ENCODE measurements at places on chromosomes 13 and 19.
A peak's percentile ranks its signal among the peaks of the same experiment; 100 is the strongest.

DNA sequence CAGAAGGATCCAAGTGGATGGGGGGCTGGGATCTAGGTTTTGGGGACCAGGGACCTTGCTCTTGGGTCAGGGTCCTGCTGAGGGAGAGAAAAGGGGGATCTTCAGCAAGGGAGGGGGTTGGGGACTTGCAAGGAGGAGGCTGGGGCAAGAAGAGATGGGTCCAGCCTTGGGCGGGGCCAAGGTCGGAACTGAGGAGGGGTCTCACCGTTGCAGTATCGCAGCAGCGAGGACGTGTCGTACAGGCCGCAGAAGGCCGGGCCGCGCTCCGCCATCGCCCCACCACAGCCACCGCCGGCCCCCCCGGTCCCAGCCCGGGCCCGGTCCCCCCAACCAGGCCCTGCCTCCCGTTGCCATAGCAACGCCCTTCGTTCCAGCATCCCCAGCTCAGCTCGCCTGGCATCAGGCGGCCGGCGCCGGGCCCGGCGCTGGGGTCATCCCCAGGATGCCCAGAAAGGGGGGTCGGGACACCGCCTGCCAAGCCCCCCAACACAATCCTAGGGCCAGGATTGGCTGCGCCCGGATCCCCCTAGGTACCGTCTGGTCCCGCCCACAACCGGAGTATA lies 6.0 kb upstream of the EML2 start:
- no peak for DNase-seq

DNA sequence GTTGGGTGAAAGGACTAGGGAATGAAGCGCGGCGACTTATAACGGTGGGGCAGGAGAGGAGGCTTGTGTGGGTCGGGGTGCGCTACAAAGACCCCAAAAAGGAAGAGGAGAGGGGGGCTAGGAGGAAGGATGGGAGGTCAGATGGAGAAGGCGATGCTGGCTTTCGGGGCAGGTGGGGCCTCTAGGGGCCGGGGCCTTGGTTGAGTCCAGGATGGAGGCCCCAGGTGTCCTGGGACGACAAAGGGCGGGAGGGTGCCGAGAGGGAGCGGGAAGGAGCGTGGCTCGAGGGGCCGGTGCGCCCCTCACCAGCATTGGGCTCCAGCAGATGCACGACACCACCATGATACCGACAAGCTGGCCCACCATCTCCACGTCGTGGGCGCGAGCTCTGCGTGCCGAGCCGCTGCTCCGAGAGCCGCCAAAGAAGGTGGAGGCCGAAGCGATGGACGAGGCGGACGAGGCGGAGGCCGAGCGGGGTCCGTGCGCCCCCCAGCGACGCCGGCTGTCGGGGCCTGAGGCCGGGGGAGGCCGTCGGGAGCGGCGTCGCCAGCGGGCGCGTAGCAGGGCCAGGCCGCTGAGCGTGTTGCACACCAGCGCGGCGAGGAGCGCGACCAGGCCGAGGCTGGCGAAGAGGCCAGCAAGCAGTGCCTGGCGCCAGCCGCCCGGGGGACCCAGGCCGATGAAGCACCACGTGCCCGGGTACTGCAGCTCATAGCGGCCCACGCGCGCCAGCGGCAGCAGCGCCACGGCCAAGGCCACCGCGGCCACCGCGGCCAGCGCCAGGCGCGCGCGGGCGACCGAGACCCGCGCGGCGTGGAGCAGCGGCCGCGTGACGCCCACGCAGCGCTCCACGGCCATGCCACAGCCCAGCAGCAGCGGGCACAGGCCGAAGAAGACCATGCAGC lies 1.8 kb downstream of the PTGER1 start:
- DNase-seq: no peak

DNA sequence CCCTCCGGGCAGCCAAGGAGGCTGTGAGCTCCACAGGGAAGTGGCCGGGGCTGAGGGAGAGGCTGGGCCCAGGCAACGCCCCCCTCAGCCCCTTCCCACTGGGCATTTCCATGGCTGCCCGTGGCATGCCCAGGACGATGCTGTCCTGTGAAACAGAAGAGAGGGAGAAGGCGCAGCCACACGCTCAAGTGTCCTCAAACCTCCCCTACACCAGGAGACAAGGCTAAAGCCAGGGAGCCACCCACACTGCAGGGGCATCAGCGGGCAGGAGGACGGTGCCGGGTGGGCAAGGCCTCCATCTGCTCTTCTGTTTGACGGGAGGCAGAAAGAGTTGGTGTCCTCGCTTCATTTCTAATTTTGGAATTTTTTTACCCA lies 14.2 kb upstream of the PROZ start:
- DNase-seq: no peak

DNA sequence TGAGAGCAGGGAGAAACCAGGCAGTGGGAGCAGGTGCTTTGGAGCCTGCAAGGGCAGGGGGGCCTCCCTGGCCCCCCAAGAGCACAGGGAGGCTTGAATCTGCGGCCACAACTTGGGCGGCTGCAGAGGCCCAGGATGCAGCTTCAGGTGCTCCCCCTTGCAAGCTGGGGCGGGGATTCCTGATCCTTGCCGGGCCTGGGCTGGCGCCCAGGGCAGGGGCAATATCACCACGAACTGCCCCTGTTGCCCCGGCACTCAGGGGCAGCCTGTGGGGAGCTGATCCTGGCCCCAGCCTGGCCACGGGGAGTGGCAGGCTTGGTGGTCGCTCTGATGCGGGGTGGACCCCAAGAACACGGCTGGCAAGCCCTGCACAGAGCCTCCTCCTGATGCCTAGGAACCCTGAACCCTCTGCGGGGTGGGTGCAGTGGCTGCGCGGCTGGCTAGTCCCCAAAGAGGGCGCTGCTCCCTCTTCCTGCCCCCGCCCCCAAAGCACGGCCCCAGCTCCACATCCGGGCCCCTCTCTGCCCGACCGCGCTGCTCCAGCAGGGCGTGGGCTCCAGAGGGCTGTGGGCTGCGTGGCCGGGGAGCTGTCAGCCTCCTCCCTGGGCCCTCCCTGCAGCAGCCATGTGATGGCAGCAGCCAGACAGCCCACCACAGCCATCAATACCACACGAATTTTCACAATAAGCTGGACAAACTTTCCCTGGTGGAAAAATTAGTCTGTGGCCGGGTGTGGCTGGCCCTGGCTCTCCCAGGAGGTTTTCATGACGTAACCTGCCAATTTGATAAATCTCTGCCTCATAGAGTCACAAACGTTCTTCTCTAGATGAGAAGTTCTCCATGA lies 21.0 kb downstream of the TNFSF9 start:
- peak; percentile 1 for DNase-seq

GRCh38 chr19:6298413-6298812 lies 18.6 kb upstream of the MLLT1 start:
- no peak for DNase-seq

DNA sequence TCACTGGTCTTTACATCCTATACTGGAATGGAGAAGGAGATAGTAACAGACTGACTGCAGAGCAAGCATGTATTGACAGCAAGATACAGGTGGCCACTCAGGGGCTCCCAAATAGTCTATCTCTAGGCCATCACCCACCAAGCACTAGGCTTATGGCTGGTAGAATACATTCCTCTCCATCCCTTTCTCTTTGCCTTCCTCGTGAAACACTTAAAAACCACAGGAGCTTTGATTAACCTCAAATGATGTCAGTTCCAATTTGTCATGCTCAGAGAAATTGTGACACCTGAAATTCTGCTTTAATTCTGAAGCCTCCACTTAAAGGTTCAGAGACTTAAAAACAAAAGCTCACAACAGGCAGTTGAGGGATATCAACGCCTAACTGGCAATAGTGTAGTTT lies 17.2 kb downstream of the ENOX1 start:
- DNase-seq: no peak

DNA sequence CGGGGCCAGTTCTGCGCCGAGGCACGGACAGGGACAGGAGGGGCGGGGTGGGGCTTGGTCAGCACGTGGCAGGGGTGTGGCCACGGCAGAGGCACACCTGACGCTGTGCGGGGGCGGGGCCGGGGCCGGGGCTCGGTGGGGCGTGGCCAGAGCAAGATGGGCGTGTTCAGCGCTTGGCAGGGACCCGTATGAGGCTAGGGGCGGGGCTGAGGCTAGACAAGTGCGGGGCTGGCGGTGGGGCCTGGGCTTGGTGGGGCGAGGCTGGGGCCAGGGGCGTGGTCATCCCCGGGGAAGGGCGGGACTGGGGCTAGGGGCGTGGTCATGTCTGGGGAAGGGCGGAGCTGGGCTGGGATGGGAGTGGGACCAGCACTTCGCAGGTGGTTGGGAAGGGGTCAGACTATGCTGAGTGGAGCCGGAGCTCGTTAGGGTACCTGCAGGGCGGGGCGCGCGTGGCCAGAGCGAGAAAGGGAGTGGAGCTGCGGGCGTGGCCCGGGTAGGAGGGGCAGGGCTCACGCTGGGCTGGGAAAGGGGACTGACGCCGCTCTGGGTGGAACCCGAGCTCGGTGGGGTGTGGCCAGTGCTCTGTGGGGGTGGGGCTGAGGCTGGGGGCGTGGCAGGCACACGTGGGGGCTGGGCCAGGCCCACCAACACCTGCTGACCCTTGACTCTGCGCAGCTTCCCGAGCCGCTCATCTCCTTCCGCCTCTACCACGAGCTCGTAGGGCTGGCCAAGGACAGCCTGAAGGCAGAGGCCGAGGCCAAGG lies 12.8 kb downstream of the POLR2E start:
- DNase-seq: no peak

DNA sequence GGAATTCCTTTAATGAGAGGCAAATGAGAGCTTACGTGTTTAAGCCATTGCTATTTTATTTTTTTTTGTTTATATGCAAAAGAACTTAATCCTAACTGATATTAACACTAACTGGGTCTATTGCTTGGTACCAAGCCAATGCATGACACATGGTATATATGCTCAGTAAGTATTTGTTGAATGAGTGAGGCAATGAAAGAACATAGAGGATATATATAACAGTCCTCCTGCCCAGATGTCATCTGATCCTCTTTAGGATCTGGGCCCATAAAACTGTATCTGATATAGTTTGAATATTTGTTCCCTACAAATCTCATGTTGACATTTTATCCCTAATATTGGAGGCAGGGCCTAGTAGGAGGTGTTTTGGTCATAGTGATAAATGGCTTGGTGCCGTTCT lies 13.0 kb upstream of the ALOX5AP start:
- DNase-seq: no peak

- no peak for DNase-seq
Observed at GRCh38 chr13:30847650-30848307, 58.3 kb upstream of the MEDAG start.

DNA sequence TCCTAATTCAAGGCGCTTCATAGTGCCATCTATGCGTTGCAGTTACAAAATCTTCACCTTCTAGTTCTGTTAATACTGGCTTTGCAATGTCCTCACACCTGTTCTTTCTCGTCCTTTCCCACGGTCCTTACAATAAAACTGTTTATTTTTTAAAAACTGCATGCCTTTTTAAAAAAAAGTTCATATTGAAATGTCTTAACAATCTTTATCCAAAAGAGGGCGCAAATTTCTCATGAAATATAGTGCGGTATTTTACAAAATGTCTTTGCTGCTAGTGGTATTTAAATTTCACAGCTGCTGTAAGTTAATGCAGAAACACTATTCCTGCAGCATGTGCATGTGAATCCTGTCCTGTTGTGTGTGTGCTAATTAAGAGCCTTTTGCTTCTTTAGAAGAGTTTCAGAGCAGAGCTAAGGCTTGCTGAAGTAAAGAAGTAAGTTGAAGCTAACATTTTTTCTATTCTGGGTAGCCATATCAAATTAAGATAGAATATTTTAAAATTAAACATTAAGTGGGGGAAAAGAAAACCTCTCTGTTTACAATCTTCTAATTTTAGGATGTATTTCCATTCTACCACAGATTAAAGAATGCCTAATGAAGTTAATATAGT lies 15.8 kb upstream of the CLDN10 start:
- no peak for DNase-seq

GRCh38 chr19:13621413-13621812 lies 115.1 kb upstream of the CACNA1A start:
- no peak for DNase-seq

GRCh38 chr19:16085115-16085514 lies 8.8 kb downstream of the TPM4 start:
- no peak for DNase-seq

DNA sequence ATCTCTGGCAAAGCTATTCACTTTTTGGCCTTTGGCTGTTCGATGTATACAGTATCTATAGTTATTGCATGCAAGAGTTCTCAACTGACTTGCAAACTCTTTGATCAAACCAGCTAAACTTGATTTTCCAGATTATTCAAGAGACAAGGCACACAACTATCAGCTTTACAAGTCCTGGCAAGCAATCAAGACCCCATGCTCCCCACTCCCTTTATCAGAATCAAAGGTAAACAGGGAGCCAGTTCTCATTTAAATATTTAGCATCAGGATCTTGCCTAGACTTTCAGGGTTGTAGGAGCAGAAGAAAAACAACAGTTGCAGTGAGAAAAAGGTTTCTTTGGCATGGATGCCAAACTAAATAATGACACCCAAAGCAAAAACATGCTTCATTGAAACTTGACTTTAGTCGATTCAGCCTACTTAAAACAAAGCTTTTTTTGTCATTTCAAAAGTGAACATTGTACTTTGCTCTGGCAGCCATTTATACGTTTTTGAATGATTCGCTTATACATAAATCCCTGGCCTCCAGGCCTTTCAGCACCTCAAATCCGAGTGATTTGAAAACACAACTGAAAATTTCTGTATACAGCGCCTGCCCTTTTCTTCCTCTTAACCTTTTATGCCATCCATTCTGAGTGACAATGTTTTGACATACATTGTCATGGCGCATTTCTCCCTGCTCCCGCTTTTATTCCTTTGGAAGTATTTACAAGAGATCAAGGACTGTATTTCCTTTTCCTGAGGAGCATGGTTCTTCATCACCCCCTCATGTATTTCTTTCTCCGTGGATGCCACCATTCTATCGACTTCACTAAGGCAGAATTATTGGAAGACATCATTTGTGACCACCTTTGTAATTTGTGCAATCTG lies 340.8 kb downstream of the KLF5 start:
- no peak for DNase-seq

DNA sequence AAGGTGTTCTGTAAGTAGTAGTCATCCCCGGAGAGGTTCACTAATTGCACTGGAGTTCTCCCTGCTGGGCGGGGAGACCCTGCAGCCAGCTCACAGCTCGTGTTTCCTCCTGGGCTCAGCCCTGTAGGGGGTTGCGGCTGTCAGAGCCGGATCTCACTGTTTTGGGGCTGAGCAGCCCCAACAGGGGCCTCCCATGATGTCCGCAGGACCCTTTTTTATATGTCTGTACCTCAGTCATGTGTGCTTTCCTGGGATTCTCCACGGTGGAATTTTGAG lies 130.2 kb upstream of the MCF2L start:
- DNase-seq: no peak

DNA sequence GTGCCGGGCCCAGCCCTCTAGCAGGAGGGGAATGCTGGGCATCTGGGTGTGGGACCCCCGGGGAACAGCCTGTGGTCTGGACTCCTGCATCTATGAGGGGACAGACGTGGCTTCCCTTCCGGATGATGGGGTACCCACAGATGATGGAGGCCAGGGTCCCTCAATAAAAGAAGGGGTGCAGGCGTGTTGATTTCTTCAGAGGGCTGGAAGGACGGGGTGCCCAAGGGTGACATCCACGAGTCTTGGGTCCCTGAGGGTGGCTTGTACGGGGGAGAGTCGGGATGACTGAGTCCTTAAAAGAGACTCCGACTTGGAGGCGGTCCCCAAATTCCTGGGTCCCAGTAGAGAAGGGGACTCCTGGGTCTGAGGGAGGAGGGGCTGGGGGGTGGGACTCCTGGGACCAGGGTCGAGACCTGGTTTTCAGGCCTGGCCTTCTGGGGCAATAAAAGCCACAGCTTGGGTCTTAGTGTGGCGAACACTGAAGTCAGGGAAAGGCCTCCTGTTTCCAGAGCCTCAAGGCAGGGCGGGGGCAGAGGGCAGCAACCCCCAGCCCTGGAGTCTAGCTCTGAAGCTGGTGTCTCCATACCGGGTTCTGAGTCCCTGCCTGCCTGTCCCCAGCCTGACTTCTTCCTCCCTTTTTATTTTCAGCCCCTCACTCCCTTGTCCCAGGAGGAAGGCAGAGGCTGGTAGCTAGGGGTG lies 459 bp upstream of the GRIN2D start:
- no peak for DNase-seq

- DNase-seq: no peak
Observed at GRCh38 chr13:29281932-29282495, 313.5 kb downstream of the SLC7A1 start.
